ENCODE measurements at places on chromosomes 12 and 14. TPM values are rescaled to one million over a fixed set of nuclear protein-coding genes. Genes with fewer than 3 reads are reported as not detected.

- H3K27ac ChIP-seq, result peak overlapping the region; percentile 50
- no peaks in the 10 kb centered on the region for H3K27me3 ChIP-seq
- no peak for DNase-seq
- H3K4me3 ChIP-seq, result peak overlapping the region; percentile 74
- peaks cover 7% of the 10 kb centered on the region for H3K4me1 ChIP-seq
These were observed 938 bp upstream of the MAX start for GRCh38 chr14:65103150-65103760.

- no peak for DNase-seq
- no peaks in the 10 kb centered on the region for H3K36me3 ChIP-seq
- H3K4me3 ChIP-seq, result no peak overlapping the region
- no peak overlapping the region for H3K27ac ChIP-seq
- no peaks in the 10 kb centered on the region for H3K27me3 ChIP-seq
These were observed 109.0 kb upstream of the SLC35F4 start for GRCh38 chr14:57974896-57975295.

DNA sequence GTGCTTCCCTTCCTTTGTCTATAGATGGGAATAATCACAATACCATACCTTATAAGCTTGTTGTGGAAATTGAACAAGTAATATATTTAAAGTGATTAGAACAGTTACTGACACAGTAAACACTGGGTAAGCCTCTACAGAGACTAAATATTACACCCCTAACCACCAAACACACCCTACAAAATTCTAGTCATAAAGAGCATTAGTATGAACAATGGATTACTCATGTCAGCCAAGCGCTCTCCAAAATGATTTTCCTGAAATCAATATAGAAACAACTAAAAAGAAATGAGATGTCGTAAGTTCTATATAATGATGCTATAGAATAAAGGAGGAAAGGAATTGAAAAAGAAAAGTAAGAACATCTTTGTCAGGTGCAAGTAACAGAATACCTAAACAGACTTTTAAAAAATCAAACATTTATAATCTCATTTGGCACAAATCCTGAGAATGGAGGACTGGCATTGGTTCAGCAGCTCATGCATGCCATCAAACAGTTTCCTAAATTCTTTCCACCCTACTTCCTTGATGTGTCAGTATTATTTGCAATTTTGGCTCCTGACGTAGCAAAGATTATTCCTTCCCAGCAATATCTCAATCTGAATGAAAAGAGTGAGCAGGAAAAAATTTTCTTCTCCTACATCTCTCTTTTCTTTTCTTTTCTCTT, 118.0 kb downstream of the SINHCAF start:
- no peak for DNase-seq
- no peaks in the 10 kb centered on the region for H3K27me3 ChIP-seq
- H3K36me3 ChIP-seq, result no peaks in the 10 kb centered on the region
- no peak overlapping the region for H3K27ac ChIP-seq
- no peak overlapping the region for H3K4me3 ChIP-seq

DNA sequence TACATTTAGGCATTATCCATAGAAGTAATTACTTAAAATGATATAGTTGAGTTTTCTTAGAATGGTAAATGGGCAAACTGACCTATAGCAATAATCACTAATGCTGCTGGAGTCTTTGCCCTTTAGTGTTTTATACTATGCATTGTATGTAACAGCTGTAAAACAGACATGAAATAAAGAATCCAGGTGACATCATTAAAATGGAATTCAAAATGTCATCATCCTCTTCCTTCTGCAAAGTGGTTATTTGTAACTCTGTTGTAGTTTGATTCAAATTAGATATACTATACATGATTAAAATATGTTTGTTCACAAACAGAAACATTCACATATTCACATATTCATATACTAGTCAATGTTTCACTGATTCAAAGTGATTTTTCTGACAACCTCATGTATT, 598.8 kb downstream of the SLC16A7 start:
- no peak overlapping the region for H3K27ac ChIP-seq
- H3K4me1 ChIP-seq, result no peaks in the 10 kb centered on the region
- no peaks in the 10 kb centered on the region for H3K36me3 ChIP-seq
- no peaks in the 10 kb centered on the region for H3K27me3 ChIP-seq

DNA sequence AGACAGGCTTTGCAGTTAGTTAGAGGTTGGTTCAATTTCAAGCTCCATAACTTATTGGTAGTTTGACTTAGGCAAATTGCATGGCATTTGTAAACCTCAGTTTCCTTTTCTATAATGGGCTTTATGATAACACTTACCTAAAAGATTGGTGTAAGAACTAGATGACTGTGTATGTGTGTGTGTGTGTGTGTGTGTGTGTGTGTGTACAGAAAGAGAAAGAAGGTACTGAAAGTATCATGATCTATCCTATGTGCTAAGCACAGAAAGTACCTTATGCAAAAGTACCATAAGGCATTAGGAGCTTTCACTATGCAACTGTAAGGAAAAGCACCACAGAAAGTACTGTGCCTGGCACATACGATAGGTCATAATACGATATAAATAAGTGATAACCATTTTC, 304.3 kb upstream of the KITLG start:
- no peak overlapping the region for H3K4me3 ChIP-seq
- no peak overlapping the region for H3K27ac ChIP-seq
- H3K27me3 ChIP-seq, result no peaks in the 10 kb centered on the region
- no peaks in the 10 kb centered on the region for H3K36me3 ChIP-seq
- no peak for DNase-seq
- no peaks in the 10 kb centered on the region for H3K4me1 ChIP-seq

DNA sequence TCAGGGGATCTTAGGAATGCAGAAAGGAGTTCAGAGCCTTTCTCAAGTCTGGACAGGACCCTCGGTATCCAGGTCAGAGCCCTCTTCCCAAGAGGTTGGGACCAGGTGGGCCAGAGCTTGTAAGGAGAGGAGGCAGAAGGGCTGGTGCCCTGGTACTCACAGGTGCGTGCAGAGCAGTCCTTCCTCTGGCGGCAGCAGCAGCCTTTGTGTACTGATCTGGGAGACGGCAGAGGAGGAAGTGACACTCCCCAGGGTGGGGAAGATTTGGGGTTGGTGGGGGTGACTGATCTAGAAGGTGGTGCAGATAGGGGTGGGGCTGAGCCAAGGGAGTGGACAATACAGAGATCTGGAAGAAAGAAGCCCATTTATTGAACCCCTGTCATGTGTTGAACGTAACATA, at the start of gene ITGB7:
ITGB7 (minus strand) TSS at position 210 of the 400 bp plus-strand sequence. CDS start 6,808 bp downstream, outside the sequence.
- no peaks in the 10 kb centered on the region for H3K36me3 ChIP-seq
- no peak for DNase-seq
- no peak within 1 kb of the TSS for H3K4me3 ChIP-seq
- no peak within 1 kb of the TSS for H3K27ac ChIP-seq
- H3K27me3 ChIP-seq, result no peaks in the 10 kb centered on the region

- no peaks in the 10 kb centered on the region for H3K4me1 ChIP-seq
- H3K4me3 ChIP-seq, result no peak overlapping the region
- no peak overlapping the region for H3K27ac ChIP-seq
- DNase-seq, result no peak
- H3K36me3 ChIP-seq, result no peaks in the 10 kb centered on the region
These were observed 17.6 kb downstream of the PNP start for GRCh38 chr14:20486684-20487395.

GRCh38 chr14:105376521-105377440, 21.6 kb upstream of the TEX22 start:
- DNase-seq, result no peak
- no peaks in the 10 kb centered on the region for H3K4me1 ChIP-seq
- no peak overlapping the region for H3K27ac ChIP-seq
- H3K4me3 ChIP-seq, result no peak overlapping the region

Gene CDCA4
- 43.3 TPM for total RNA-seq

Gene RASSF3
- 30.0 TPM for total RNA-seq

Gene TAS2R20
- total RNA-seq, result 2.4 TPM

Gene OASL
- total RNA-seq, result 0.35 TPM

Gene PPP2R5E
- 48.1 TPM for total RNA-seq

Gene SYCP3
- not detected for total RNA-seq

Gene SBNO1
- total RNA-seq, result 16.8 TPM

Gene SLC5A8
- total RNA-seq, result not detected

Gene CCDC177
- not detected for total RNA-seq

Measured in uterus (tissue), 4 donors.